ENCODE measurements at places on chromosomes 3 and 15. TPM values are rescaled to one million over a fixed set of nuclear protein-coding genes. Genes with fewer than 3 reads are reported as not detected.

PYGO1 gene
- 29.4 TPM for total RNA-seq

BFSP2 gene
- total RNA-seq = not detected

THRB gene
- 34.8 TPM for total RNA-seq

AHSG gene
- not detected for total RNA-seq

CPLX3 gene
- not detected for total RNA-seq

SLC6A20 gene
- 0.64 TPM for total RNA-seq

CFAP44 gene
- 1.4 TPM for total RNA-seq

SMAD6 gene
- 3.3 TPM for total RNA-seq

GOLGA8H gene
- total RNA-seq = not detected

PARP6 gene
- 63.0 TPM for total RNA-seq

SRGAP3 gene
- total RNA-seq = 1.6 TPM

MEX3B gene
- total RNA-seq = 1.3 TPM

NDN gene
- 11.7 TPM for total RNA-seq

EPHA3 gene
- total RNA-seq = 0.71 TPM

INKA1 gene
- 20.1 TPM for total RNA-seq

- DNase-seq = no peak
Observed at GRCh38 chr3:42214064-42214463, 51.9 kb downstream of the CCK start.

DNA sequence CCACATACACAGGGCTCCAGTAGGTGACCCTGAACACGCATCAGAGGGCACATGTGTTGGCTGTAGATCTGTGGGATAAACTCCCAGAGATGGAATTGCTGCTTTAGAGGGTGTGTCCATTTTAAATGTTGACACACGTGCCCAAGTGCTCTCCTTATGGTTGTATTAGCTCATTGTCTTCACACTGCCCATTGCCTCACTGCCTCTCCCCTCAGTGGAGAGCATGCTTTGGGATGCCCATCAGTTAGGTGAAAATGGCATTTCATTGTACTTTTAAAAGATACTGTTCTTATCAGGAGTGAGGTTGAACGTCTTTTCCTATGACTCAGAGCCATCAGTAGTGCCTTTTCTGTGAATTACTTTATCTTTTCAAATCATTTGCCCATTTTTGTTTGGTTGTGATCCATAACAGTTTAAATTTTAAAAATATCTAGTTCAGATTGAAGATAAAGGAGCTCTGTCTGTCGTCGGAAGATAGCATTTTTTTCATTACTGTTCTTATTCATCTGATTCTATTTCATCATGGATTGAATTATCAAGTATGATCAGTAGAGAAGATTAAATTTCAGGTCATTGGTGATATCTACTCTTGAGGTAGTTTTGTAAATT, 120.7 kb downstream of the CHDH start:
- DNase-seq = no peak

DNA sequence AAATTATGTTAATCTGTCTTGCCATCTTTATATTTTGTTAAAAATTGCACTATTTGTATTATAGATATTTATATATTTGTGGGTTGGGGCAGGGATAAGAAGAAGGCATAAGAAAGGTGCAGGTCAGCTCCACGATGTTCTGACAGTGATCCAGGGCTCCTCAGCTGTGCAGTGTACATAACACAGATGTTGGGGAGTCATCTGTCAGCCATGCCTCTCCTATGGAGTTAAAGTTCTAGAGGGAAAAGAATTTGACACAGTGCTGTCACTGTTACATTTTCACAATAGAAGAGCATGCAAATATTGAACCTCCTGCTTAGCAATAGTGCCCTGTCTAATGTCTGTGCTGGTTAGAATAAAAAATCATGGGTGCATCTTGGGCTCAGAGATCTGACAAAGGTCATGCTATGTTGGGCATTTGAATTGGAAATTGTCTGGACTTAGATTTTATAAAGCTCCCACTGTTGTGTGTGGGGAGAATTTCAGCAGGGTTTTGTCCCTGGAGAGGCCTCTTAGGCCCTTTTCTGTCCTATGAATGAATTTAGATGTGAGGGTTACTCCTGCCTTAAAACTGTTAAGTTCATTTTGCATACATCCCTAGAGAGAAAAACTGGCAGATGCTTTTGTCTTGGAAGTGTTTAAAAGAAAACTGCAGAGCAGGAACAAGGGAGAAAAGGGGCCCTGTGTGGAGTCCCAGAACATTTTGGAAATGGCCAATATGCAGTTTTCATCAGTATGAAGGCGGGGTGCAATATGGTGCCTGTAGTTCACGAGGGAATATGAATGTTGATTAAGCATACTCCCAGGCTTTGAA, 20.4 kb downstream of the CDIN1 start:
- no peak for DNase-seq

- no peak for DNase-seq
Observed at GRCh38 chr3:242602-243355, 46.2 kb downstream of the CHL1 start.

GRCh38 chr3:130430266-130430665, 84.8 kb downstream of the COL6A5 start:
- no peak for DNase-seq

- DNase-seq = no peak
Observed at GRCh38 chr3:111465081-111465670, 76.8 kb upstream of the CD96 start.

DNA sequence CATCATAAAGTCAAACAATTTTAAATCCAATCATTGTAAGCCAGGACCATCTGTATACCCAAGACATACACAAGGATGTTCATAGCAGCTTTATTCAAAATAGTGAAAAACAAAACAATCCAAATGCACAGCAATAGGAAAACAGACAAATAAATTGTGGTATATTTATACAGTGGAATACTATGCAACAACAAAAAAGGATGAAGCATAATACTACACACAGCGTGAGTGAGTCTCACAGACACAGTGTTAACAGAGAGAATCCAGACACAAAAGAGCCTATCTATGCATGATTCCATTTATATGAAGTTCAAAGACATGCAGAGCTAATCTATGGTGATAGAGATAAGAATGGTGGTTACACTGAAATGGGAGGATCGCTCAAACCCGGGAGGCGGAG, 5.6 kb upstream of the MUC20 start:
- DNase-seq = no peak

DNA sequence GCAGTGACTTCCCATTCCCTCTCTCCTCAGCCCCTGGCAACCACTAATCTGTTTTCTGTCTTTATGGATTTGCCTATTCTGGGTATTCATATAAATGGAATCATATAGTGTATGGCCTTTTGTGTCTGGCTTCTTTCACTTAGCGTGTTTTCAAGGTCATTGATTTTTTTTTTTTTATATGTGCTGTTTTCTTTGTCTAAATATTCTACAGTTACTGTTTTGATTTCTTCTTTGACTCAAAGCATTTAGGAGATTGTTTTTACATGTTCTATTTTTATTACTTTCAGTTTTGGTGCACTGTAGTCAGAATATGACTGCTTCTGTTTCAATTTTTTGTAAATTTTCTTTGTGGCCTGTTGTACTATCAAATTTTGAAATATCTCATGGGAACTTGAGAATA, 71.9 kb upstream of the RNU6-1 start:
- DNase-seq = no peak

- no peak for DNase-seq
Observed at GRCh38 chr3:8519156-8519555, 17.5 kb downstream of the LMCD1 start.

GRCh38 chr3:156769721-156770654, 56.2 kb upstream of the LEKR1 start:
- DNase-seq = no peak

GRCh38 chr3:50154840-50155490, at the start of gene SEMA3F:
Gene SEMA3F (plus strand): TSS chr3:50155324. CDS start chr3:50159623, 4,299 bp downstream.
- peak; percentile 84 for DNase-seq

GRCh38 chr3:89059211-89059925, 48.1 kb upstream of the EPHA3 start:
- DNase-seq = no peak

- no peak for DNase-seq
Observed at GRCh38 chr15:62550106-62550505, 385.0 kb upstream of the C2CD4B start.

GRCh38 chr3:194994551-194994981, 276.4 kb downstream of the XXYLT1 start:
- DNase-seq = no peak

GRCh38 chr15:72998226-72998625, 54.0 kb upstream of the NEO1 start:
- no peak for DNase-seq

- no peak for DNase-seq
Observed at GRCh38 chr3:117348884-117349283, 639.3 kb downstream of the TUSC7 start.

DNA sequence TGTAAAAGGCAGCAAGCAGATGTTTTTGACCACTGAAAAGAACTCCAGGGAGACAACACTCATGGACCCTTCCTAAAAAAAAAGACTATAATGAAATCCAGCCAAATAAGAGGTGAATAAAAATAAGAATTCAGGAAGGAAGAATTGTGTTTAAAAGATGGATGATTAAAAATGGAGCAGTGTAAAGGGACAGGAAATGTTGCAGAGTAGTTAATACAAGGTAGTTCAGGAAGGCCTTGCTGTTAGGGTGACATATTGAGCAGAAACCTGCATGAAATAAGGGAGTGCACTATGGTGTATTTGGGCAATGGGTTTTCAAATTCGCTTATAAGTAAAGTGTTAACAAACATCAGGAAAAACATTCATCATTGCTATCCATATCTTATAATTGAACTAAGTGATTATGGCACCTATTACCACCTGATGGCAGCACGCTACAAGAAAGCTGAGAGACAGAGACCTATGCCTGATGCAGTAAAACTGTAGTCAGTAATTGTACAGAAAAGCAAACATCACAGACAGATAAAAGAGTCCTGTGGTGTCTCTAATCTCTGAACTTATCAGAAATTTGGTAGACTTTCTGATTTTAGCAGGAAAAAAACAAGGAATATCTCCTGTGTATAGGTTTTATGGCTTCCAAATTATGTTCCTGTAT, 5.8 kb upstream of the DBR1 start:
- DNase-seq = no peak

GRCh38 chr3:182183716-182184430, 472.1 kb downstream of the SOX2 start:
- DNase-seq = no peak

GRCh38 chr15:86044981-86045380, 34.7 kb upstream of the AGBL1 start:
- DNase-seq = no peak

- no peak for DNase-seq
Observed at GRCh38 chr15:70185251-70185711, 87.6 kb upstream of the TLE3 start.

GRCh38 chr15:60373745-60374144, 24.0 kb downstream of the ANXA2 start:
- DNase-seq = no peak

- no peak for DNase-seq
Observed at GRCh38 chr3:67531181-67532101, 123.0 kb downstream of the SUCLG2 start.

All from psoas muscle (tissue), 8 donors.